ENCODE measurements at places on chromosomes 3 and 15.
A peak's percentile ranks its signal among the peaks of the same experiment; 100 is the strongest.

DNA sequence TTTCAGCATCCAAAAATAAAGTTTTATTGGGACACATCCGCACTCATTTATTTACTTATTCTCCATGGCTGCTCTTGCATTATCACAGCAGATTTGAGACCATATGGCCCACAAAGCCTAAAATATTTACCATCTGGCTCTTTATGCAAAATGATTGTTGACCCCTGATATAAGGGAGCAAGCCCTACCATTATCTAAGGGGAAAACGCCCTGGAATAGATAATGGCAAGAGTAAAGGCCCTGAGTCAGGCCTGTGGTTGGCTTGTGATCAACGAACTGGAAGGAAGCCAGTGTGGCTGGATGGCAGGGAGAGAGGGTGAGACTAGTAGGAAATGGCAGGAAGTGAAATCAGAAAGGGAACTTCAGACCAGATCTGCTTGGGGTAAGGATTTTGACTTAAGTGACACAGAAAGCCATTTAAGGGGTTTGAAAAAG lies 24.6 kb upstream of the DMXL2 start:
- DNase-seq = peak; percentile 75

DNA sequence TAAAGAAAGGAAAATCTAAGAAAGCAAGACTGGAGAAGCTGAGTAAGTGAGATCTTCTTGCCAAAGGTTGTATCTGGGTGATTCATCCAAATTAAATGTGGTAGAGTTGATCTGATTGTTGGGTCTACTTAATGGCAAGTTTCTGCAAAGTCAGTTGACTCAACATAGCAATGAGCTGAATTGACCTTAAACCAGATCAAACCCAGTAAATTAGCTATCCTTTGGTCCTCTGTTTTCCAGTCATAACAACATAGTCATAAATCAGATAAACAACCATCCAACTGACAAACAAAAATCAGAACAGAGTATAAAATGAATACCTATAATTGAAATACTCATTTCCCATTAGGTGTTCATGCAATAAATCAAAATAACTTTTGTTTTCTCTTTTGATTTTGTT lies 142.6 kb upstream of the CFAP20DC start:
- no peak for DNase-seq

- peak; percentile 31 for DNase-seq
Observed at GRCh38 chr3:129934234-129935123, 40.0 kb upstream of the TRH start.

- DNase-seq = no peak
Observed at GRCh38 chr15:67808821-67809220, 16.5 kb upstream of the SKOR1 start.

DNA sequence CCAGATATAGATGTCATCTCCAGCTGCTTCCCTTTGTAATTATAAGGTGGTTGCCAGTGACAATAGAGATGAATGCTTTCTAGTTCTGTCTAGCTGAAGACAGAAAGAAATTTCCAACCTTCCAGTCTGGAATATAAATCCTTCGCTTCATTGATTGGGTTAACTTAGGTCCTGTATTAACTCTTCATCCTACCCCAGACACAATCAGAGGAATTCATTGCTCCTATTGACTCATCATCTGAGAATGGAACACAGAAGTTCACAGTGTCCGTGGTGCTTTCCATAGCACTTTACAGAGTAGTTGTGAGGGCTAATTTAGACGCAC lies 241.4 kb downstream of the NFKBIZ start:
- peak; percentile 96 for DNase-seq

DNA sequence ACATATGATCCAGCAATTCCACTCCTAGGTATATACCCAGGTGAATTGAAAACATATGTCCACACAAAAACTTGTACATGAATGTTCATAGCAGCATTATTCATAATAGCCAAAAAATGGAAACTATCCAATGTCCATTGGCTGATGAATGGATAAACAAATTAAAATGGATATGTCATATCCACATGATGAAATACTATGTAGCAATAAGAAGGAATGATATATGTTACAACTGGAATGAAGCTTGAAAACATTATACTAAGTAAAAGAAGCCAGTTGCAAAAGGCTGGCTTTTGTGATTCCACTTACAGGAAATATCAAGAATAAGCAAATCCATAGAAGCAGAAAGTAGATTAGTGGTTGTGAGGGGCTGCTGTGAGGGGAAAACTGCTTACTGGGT lies 33.7 kb downstream of the BNC1 start:
- DNase-seq = no peak

DNA sequence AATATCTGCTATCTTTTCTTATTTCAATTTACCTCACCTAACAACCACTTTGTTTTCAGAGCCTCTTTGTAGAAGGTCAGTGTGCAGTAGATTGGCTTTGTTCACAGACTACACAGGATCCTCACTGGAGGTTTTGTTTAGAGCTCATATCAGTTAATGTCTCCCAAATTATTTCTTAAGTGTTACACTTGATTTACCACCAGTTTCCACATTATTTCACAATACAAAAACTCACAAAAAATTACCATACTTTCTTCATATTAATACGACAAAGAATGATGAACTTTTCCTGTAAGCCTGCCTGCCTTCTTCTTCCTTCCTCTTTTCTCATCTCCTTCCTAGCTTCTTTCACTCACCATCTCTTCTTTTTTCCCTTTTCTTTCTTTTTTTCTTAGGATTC lies 133.3 kb downstream of the ALCAM start:
- no peak for DNase-seq

DNA sequence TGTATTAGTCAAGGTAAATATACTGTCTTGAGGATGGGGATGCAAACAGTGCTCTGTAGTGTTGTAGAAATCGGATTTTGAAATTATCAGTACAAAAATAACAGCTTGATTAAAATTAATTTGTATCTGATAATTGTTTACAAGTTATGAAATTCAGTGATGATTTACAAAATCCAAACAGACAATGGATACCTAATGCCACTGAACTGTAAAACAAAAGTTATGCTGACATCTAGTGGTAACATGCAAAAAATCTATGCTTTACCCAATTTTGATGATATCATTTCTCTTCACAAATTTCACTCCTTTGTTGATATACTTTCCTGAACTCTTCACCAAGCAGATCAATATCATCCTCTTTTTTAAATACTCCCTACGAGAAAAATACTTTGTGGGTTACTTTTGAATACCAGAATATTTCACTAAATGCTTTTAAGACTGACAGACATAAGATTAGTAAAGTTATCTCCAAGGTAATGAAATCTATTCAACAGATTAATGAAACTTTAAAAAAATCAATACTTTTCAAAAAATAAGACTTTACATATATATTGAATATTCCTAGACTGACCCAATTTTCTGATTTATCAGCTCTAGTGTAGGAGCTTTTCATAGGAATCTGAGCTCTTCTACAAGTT lies 36.0 kb downstream of the MNS1 start:
- DNase-seq = peak; percentile 41

- DNase-seq = no peak
Observed at GRCh38 chr15:42363942-42364341, 4.6 kb downstream of the CAPN3 start.

DNA sequence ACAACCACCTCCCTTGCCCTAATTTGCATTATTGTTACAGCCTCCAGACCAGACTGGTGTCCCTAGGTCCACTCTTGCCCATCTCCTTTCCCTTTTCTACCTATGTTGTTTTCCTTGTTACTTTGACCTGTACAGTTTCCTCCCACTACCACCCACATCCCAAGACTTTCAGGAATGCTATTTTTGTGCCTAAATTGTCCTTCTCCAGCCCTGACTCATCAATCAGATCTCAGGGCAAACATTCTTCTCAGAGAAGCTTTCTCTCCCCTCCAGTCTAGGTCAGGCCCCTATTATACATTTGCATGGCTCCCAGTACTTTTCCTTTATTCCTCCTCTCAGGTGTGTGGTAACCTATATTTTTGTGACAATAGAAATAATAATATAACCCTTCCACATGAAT lies 241.5 kb downstream of the IGSF11 start:
- no peak for DNase-seq

- DNase-seq = no peak
Observed at GRCh38 chr15:68561171-68561900, 17.5 kb upstream of the CORO2B start.

- DNase-seq = no peak
Observed at GRCh38 chr3:168431491-168431890, 335.8 kb upstream of the GOLIM4 start.

DNA sequence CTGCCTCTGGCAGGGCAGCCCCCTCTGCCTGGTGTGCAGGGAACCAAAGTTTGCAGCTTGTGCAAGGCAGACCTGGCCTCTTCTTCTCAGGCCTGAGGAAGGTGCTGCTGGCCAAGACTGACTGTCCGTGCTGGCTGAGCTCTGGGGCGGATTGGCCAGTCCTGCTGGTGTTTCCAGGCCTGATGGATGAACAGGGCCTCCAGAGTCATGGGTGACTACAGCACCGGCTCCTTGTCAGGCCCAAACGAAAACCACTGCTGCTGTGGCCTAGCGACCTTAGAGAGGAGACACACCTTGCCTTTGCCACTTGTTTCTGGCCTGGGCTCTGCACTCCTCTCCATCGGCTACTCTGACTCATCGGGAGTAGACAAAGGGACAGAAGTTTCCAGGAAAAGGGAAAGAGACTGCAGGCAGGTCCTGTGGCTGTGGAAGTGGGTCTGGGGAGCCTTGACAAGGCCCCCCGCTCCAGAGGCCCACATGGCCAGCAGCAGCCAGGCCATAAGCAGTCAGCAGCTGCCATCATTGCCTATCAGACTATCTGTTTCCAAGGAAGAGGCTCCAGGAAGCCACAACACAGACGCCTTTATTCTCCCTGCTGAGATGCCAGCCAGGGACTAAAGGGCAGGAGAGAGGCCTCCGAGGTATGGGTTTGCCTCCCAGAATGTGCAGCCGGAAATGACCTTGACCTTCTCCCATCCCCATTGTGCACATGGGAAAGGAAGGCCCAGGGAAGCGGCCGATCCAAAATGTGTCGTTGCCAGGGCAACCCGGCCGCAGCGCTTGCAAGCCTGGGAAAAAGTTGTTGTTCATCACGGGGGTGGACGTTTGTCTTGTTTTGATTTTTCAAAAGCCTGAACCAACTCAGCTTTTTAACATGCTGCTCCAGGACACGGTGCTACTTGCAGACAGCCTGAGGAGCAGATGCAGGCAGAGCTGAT lies 160.5 kb downstream of the CHSY1 start:
- DNase-seq = no peak

GRCh38 chr3:129893581-129894070 lies at the start of gene TMCC1:
Gene TMCC1 (minus strand): TSS chr3:129893711.
- DNase-seq = peak; percentile 84

- DNase-seq = peak; percentile 33
Observed at GRCh38 chr15:69161079-69161877, 843 bp downstream of the GLCE start.

- DNase-seq = no peak
Observed at GRCh38 chr3:9402410-9403228, 5.2 kb downstream of the SETD5 start.

DNA sequence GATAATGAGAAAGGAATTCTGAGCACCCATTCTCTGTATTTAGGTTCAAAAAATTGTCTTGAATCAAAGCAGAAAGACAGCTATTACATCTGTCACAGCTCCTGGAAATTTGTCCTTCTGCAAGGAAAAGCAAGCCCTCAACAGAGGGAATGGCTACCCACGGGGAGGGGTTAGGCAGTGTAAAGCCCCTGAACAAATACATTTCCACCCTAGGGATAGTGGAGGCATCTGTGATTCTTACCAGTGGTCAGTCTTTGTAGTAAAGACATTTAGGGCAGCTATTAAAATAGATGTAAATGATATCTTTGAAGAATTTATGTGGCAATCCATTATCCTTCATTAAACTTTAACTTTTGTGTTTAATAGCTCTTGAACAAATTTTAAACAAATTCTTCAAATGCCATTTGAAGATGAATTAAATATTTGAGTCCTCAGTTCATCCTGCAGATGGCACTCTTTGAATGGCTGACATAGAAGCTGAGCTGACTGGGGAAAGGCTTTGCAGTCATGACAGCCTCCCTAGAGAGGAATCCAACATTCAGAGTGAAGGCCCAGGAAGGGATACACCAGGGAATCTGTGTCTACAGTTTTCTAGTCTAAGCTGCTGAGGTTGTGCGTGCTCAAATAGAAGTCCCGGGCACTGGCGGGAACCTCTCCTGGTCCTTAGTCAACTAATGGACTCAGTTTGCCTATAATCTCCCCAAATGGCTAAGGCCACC lies 359.7 kb upstream of the ROPN1 start:
- DNase-seq = peak; percentile 78

DNA sequence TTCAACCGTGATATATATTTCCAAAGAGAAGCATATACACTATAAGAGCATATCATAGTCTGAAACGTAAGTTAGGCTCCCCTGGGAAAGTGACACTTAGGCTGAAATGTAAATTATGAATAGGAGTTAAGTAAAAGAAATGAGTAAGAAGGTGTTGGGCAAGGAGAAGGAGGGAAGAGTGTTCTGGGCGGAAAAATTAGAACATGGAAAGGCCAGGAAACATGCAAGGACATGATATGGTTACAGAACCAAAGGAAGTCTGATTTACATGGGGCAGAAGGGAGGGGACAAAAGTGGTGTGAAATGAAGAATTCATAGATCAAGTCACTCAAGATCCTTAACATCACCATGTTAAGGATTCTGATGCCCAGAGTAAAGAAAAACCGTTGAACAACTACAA lies 75.2 kb downstream of the SCAPER start:
- DNase-seq = no peak

DNA sequence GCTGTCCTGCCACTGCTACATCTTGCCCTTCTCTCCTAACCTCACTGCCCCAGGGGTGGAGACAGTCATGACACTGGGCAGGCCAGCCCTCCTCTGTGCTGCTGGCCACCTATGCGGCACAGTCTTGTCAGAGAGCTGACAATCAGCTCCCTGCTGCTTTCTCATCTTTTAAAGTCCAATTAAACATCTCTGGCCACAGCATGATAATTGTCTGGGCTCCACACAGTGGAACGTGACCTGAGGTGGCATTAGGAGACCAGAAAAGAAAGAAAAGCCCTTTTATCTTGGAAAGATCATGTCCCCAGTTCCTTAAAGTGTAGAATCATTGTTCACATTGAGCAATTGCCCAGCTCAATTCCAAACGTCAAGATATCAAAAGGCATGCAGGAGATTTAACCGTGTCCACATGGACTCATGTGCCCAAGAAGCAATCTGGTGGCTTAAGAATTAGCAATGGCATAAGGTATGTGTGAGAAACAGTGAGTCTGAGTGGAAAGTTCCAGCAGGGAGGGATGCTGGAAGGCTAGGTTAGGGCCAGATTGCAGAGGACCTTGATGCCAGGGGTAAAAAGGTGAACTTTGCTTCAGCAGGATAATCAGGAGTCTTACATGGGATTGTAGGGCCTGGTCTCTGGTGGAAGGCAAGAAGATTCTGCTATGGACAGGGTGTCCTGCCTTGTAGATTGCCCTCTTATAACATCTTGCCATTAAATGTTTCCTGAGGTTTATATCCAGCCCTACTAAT lies 15.3 kb upstream of the CACNA1D start:
- DNase-seq = no peak

- no peak for DNase-seq
Observed at GRCh38 chr15:71782422-71783165, 27.8 kb upstream of the NR2E3 start.

Data from ACHN (cell line).